ENCODE measurements at places on chromosomes 13 and 19. TPM values are rescaled to one million over a fixed set of nuclear protein-coding genes. Genes with fewer than 3 reads are reported as not detected.

ZNF256 gene
- total RNA-seq = 5.2 TPM

ZNF296 gene
- total RNA-seq = 1.3 TPM

ZIM2 gene
- 1.8 TPM for total RNA-seq

C19orf53 gene
- total RNA-seq = 206 TPM

AKAP8 gene
- total RNA-seq = 45.8 TPM

KIR2DL4 gene
- total RNA-seq = not detected

KLK13 gene
- total RNA-seq = not detected

IRS2 gene
- 43.4 TPM for total RNA-seq

TNNI3 gene
- total RNA-seq = not detected

IGFL3 gene
- not detected for total RNA-seq

PTH2 gene
- not detected for total RNA-seq

NLRP5 gene
- not detected for total RNA-seq

TMPRSS9 gene
- total RNA-seq = 1.5 TPM

TMEM145 gene
- 2.8 TPM for total RNA-seq

OR10H2 gene
- not detected for total RNA-seq

C19orf67 gene
- not detected for total RNA-seq

DACT3 gene
- 2.7 TPM for total RNA-seq

NTF4 gene
- not detected for total RNA-seq

NHLRC3 gene
- total RNA-seq = 25.7 TPM

GRCh38 chr19:7908078-7908699 lies 4.5 kb downstream of the MAP2K7 start:
- no peaks in the 10 kb centered on the region for H3K36me3 ChIP-seq
- no peak overlapping the region for H3K27ac ChIP-seq
- H3K4me3 ChIP-seq = no peak overlapping the region
- H3K27me3 ChIP-seq = no peaks in the 10 kb centered on the region
- DNase-seq = peak; percentile 83

- no peak for DNase-seq
- H3K27me3 ChIP-seq = no peaks in the 10 kb centered on the region
- H3K4me1 ChIP-seq = peaks cover 4% of the 10 kb centered on the region
Observed at GRCh38 chr19:47110521-47111005, 3.0 kb downstream of the ZC3H4 start.

DNA sequence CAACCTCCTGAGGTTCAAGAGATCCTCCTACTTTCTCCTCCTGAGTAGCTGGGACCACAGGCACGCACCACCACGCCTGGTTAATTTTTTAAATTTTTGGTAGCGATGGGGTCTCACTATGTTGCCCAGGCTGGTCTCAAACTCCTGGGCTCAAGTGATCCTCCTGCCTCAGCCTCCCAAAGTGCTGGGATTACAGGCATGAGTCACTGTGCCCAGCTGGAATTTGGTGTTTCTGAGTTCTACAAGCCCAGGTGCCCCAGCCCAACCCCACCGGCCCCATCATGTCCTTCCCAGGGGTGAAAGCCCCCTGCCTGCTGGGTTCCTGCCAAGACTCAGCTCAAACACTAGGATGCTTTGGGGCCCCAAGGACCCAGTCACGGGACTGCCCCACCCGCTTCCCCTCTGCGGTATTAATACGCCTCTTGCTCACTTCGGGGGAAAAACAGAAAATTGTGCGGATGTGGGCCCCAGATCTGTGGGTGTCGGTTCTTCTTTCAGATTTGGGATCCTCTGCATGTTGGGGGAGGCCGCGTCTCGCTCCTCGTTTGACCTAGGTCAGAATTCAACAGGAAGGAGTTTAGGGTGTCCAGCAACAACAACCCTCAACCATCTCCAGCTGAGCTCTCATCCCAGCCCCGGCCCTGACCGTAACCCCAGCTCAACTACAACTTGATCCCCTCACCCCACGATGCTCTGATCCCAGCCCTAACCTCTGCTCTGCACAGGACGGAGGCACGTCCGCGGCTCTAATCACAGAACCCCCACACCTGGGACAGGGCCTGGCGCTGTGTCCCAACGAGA lies 3.7 kb upstream of the FCER2 start:
- H3K4me1 ChIP-seq = no peaks in the 10 kb centered on the region
- no peaks in the 10 kb centered on the region for H3K36me3 ChIP-seq
- peak; percentile 25 for DNase-seq

DNA sequence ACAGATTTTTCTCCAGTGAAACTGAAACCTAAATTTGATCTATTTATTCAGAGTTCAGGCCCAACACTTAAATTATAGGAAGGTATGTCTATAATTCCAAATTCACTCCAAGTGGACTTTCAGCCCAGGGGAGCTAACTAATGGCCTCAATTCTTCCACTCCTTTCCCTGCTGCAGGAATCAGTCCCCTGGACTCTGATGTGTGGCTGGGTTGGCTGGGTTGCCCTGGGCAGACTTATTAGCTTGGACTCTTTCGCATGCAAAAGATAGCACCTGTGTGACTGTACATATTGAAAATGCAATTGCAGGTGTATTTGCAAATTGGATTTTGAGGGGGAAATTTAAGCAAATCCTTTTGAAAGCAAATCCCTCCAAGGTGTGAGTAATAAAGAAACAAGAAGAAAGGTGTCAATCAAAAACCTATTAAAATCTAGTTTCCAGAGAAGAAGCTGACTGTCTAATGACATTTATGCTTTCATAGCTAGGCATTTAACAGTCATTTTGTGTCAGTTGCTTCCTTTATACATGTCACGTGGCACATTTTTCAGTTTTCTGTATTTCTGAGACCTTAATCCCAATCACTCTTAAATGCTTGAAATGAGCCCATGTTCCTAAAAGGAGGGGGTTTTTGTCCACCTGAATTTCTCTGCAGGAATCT lies 42.7 kb downstream of the KLF5 start:
- no peaks in the 10 kb centered on the region for H3K27me3 ChIP-seq
- no peak overlapping the region for H3K27ac ChIP-seq
- DNase-seq = no peak

DNA sequence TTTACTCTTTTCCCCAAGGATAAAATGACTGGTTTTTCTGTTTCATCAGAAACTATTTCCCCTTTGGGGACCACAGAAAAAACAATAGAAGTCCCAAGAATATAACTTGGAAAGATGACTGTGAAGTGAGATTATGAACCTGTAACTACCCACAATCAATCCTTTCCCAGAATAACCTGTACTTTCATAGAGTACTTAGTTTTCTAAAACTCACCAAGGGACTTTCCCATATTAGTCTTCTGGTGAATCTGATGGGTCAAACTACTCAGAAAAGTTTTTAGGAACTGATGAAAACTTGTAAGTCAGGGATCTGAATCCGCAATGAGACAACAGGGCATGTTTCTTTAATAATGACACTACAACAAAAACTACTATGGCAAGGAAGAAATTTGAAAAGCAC lies 62.6 kb downstream of the STK24 start:
- H3K4me3 ChIP-seq = no peak overlapping the region
- no peaks in the 10 kb centered on the region for H3K36me3 ChIP-seq
- H3K4me1 ChIP-seq = peaks cover 26% of the 10 kb centered on the region
- no peak for DNase-seq
- no peak overlapping the region for H3K27ac ChIP-seq

DNA sequence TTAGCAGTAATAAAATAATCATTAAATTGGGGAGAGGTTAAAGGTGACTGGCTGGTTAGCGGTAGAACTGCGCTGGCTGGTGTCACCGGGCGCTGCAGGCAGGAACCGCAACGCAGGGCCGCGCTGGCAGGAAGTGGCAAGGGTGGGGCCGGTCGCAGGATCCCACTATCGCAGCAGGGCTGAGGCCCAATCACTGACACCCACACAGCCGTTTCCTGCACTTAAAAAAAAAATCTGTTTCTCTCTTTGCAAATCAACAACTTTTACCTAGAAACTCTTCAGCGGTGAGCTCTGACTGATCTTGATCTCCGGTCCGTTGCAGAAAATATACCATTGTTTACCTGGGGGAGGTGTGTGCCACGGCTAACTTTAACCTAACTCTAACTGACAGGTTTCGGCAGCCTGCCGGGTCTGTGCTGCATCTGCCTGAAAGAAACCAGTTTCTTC lies 46.9 kb downstream of the KLF2 start:
- H3K27me3 ChIP-seq = no peaks in the 10 kb centered on the region
- H3K27ac ChIP-seq = no peak overlapping the region

DNA sequence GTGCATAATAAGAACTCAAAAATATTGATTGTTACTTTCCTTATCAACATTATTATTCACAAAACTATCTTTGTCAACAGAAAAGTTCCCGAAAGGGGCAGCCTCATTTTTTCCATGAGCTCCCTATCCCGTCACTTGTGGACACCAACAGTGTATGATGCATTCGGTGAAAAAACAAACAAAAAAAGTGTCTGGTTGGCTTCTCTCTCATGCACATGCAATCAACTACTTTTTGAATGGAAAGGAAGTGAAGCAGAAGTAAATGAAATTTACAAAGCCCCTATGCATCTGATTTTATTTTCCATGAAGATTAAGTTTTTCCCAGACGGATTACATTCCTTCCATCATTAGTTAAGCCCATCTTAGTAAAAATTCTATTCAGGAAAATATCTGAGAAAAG lies 526.9 kb downstream of the RFC3 start:
- H3K27me3 ChIP-seq = no peaks in the 10 kb centered on the region
- peaks cover 19% of the 10 kb centered on the region for H3K4me1 ChIP-seq
- H3K36me3 ChIP-seq = no peaks in the 10 kb centered on the region

DNA sequence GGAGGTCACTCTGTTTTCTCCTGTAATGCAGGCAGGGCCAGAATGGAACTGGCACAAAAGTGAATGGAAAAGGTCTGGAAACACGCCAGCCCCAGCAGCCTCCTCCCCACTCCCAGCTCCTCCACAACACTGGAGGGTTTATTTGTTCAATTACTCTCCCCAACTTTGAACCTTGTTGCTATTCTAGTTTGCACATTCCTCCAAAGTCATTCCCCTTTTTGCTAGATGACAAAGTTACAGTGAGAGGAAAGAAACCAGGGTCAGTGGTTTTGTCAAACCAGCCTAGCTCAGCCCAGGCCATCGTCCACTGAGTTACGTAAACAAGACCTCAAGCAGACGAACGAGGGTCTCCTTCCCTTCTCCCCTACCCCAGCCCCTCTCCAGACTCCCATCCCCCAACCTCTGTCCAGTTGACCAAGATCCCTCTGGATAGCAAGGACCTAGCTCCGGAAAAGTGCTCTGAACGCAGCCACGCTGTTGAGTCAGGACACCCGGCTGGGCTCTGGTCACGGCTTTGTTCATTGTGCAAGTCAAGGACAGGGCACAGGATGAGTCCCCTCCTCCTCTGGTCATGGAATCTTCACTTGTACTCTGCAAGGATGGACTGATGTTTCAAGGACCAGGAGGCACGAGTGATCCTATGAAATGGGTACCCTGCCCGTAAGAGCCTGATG lies 180.0 kb downstream of the USP12 start:
- peaks cover 8% of the 10 kb centered on the region for H3K27me3 ChIP-seq
- H3K4me3 ChIP-seq = no peak overlapping the region
- no peaks in the 10 kb centered on the region for H3K4me1 ChIP-seq

DNA sequence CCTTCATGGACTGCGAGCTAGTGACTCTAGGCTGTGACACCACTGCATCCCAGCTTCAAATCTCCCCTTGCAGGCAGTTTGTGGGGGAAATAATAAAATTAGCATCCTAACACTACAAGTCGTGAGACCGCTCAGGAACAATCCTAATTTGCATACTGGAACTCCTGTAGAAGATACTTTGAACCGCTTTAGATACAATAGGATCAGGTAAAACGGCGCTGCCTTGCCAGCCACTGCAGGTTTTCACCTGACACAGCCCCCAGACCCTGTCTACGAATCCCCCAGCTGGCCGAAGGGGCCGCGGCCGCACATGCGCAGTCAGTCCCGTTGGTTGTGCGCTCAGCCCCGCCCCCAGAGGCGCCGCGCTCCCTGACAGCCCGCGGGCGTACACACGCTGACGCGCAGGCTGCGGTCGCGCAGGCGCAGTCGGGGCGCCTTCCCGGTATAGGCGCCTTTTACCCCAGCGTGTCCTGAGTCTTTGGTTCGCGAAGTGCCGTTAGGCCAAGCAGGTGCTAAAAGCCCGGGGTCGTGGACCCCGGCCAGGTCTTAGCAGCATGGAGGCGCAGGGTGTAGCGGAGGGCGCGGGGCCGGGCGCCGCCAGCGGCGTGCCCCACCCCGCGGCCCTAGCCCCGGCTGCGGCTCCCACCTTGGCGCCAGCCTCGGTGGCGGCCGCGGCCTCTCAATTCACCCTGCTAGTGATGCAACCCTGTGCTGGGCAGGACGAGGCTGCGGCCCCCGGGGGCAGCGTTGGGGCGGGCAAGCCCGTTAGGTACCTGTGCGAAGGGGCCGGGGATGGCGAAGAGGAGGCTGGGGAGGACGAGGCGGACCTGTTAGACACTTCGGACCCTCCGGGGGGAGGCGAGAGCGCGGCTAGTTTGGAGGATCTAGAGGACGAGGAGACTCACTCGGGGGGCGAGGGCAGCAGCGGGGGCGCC lies at the start of gene RFXAP:
RFXAP (plus strand) TSS at position 419 of the 935 bp plus-strand sequence; CDS start at position 555, 136 bp downstream.
- peak within 1 kb of the TSS; percentile 67 for H3K27ac ChIP-seq
- H3K36me3 ChIP-seq = no peaks in the 10 kb centered on the region
- H3K4me1 ChIP-seq = peaks cover 12% of the 10 kb centered on the region
- DNase-seq = peak; percentile 83
- no peaks in the 10 kb centered on the region for H3K27me3 ChIP-seq

DNA sequence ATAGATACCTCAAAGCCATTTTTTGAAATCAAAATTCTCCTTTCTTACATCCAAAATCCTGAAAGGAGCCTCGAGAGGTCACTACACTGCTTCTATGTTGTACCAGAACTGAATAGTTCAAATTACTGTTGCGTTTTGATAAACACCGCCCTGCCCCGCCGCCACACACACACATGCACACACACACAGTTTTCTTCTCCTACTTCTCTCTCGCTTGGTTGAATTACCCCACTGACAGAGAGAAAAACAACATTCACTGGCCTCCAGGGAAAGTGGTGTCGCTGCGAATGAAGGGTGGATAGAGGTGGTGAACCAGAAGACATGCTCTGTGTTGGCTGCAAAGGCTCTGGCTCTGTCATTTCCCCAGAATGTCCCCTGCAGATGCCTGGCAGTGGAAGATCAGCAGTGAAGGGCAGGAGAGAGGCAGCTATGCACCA lies 183.4 kb upstream of the RFC3 start:
- H3K4me1 ChIP-seq = peaks cover 29% of the 10 kb centered on the region
- no peak overlapping the region for H3K4me3 ChIP-seq
- DNase-seq = no peak
- H3K27ac ChIP-seq = peak overlapping the region; percentile 43
- no peaks in the 10 kb centered on the region for H3K27me3 ChIP-seq

- no peaks in the 10 kb centered on the region for H3K27me3 ChIP-seq
- DNase-seq = no peak
- peaks cover 25% of the 10 kb centered on the region for H3K4me1 ChIP-seq
- H3K36me3 ChIP-seq = no peaks in the 10 kb centered on the region
- H3K4me3 ChIP-seq = no peak overlapping the region
- no peak overlapping the region for H3K27ac ChIP-seq
Observed at GRCh38 chr19:1495051-1495798, 4.2 kb downstream of the REEP6 start.

DNA sequence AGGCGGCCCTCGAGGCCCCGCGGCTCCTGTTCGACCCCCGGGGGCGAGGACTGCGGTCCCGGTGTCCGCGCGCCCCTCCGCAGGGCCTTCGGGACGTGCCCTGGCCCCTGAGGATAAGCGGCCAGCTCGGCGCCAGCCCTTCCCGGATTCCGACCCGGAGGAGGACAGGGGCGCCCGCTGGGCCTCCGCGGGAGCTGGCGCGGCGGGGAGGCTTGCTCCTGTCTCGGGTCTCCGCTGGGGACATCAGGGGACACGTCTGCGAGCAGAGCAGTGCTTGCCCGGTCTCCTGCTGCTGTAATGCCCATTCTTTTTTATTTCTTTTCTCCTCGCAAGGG lies 829 bp downstream of the B3GLCT start:
- no peaks in the 10 kb centered on the region for H3K36me3 ChIP-seq
- peak; percentile 51 for DNase-seq
- H3K27ac ChIP-seq = peak overlapping the region; percentile 93
- peaks cover 11% of the 10 kb centered on the region for H3K4me1 ChIP-seq
- no peaks in the 10 kb centered on the region for H3K27me3 ChIP-seq

GRCh38 chr19:40594657-40595091 lies 6.5 kb upstream of the LTBP4 start:
- H3K4me3 ChIP-seq = no peak overlapping the region
- no peaks in the 10 kb centered on the region for H3K36me3 ChIP-seq
- H3K27ac ChIP-seq = no peak overlapping the region
- H3K4me1 ChIP-seq = peaks cover 18% of the 10 kb centered on the region
- no peak for DNase-seq

Data from adrenal gland (tissue), 19 donors.